ENCODE measurements at places on chromosomes 13 and 19. TPM values are rescaled to one million over a fixed set of nuclear protein-coding genes. Genes with fewer than 3 reads are reported as not detected.

The EMP3 gene
- 169 TPM for polyA plus RNA-seq

The FGF22 gene
- polyA plus RNA-seq, result not detected

The SPACA4 gene
- not detected for polyA plus RNA-seq

The KIR3DL3 gene
- not detected for polyA plus RNA-seq

The DCT gene
- polyA plus RNA-seq, result 0.16 TPM

The DNAAF3 gene
- 0.92 TPM for polyA plus RNA-seq

The RFX1 gene
- polyA plus RNA-seq, result 8.4 TPM

The PRR12 gene
- 20.5 TPM for polyA plus RNA-seq

The ADGRE1 gene
- polyA plus RNA-seq, result 0.38 TPM

The SGCG gene
- 66.2 TPM for polyA plus RNA-seq

The CKM gene
- 1,344 TPM for polyA plus RNA-seq

DNA sequence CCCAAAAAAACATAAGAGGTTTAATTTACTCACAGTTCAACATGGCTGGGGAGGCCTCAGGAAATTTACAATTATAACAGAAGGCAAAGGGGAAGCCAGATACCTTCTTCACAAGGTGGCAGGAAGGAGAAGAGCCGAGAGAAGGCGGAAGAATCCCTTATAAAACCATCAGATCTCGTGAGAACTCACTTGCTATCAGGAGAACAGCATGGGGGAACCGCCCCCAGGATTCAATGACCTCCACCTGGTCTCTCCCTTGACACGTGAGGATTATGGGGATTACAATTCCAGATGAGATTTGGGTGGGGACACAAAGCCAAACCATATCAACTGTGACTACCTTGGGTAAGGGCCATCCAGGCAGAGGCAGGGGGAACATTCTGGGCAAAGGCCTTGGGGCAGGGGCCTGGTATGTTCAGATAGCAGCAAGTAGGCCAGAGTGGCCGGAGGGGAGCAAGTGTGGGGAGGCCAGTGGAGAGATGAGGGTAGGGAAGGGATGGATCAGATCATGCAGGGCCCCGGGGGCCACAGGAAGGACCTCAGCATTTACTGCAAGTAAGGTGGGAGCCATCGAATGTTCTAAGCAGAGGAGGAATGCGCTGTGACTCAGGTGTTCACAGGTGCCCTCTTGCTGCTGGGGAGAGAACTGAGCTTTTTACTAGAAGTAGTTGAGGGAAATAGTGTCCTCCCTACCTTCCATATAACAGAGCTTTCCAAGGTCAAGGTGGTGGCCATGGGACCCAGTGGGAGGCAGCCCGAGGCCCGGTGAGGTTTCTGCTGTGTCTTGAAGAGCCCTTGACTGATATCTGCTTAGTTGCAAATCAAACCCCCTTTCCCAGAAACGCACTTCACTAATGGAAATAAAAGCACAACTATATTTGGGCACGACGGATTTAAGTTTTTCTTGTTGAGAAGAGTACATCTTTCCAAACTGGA, 18.0 kb downstream of the RAB3D start:
- DNase-seq, result no peak

- no peak for DNase-seq
Measured at GRCh38 chr13:28476919-28477708, 17.8 kb downstream of the FLT1 start.

GRCh38 chr19:55649268-55650125, 1.5 kb downstream of the CCDC106 start:
- no peak for DNase-seq

- DNase-seq, result no peak
Measured at GRCh38 chr19:33818411-33818810, 21.7 kb downstream of the KCTD15 start.

DNA sequence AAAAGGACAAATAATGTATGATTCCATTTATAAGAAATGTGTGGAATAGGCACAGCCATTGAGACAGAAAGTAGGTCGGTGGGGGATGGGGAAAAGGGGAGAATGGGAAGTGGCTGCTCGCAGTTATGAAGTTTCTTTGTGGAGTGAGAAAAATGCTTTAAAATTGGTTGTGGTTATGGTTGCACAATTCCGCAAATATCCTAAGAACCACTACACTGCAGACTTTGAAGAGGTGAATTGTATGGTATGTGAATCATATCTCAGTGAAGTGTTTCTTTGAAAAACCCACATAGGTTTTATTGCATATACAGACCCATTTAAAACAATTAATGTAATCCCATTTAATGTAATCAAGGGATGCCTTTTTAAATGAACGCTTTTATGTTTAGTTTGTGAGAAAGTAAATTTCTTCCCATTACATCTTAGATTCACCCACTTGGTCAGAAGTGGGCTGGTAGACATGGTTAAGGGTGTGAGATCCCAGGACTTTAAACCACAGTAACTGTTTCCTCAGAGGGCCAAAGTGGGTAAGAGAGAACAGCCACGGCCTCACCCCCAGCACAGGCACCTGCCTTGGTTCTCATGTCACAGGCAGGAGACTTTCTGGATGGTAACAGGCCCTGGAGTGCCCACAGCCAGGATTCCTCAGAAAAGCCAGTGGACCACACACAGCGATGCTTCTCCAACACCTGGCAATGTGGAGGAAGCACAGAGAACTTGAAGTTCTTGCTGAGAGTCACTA, 119.3 kb upstream of the GJB6 start:
- no peak for DNase-seq

GRCh38 chr13:93687261-93687660, 460.7 kb downstream of the GPC6 start:
- no peak for DNase-seq

DNA sequence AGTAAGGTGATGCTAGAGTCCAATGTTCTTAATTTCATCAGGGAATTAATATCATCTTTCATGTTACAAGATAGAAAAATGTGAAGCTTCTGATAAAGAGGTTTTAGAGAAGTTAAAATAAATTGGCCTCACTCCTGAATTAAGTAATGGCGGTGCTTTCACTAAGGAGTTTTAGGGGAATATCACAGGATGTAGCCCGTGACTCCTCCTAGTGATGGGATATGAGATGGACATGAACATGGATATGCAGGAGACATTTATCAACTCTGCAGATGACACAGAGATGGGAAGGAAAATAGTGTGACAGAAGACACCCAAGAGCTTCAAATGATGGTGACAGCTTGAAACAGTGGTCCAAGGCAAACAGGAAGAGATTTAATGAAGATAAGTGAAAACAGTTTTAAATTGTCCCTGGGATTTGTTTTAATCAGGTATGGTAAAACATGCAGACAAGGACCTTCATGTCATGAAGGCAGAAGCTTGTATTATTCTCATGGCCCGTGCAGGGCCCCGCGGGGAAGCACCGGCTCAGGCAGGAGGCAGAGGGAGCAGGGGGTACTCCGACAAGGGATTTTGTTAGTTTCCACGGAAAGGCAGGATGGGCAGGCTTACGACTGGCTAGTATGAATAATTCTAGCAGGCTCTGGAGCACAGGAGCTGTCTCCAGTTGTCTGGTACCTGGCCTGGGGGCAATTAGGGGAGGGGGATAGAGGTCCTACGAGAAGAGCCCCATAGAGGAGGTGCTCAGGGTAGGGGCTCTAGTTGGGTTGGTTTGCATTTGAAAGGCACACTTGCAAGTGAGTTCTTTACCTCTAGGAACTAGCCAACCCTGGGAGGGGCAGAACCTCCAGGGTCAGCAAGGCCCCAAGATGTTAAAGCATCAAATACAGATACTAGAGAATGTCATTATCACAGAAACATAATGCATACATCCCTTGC, 38.7 kb upstream of the FARP1 start:
- no peak for DNase-seq

- no peak for DNase-seq
Measured at GRCh38 chr13:101838323-101838722, 385.8 kb downstream of the ITGBL1 start.

DNA sequence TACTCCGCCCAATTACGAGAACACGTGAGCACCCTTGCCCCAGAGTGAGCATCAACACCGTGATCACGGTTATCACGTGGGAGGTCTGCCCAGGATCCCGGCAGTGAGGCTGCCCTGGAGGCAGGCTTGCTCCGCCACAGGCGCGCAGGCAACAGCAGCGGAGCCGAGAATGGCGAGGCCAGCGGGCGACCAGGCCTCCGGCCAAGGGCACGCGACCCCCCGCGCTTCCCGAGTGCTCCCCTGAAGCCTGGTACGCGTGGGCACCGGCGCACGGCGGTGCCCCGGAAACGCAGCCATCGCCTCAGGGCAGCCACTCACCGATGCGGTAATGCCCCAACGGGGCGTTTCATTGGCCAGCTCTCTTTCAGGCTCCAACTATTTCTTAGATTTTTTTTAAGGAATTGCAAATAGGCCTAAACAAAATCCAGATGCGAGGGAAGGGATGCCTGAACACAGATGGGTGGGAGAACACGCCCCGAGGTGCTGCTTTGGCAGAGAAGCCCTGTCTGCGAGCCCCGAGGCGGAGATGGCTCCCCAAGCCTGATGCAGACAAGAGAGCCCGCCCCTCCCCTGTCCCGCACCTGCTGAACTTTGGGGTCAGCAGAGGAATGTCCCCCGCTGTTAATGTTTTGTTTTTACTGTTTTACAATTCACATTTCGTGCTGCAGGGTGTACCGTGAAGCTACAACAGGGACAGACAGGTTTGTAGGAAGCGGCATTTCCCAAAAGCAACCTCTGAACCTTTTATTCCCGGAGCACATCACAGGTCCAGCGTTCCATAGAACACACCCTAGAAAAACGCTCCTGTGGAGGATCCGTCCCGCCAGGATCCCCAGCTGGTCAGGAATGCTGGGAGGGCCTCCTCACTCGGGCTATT, 132.7 kb downstream of the ZDHHC20 start:
- DNase-seq, result peak; percentile 51

DNA sequence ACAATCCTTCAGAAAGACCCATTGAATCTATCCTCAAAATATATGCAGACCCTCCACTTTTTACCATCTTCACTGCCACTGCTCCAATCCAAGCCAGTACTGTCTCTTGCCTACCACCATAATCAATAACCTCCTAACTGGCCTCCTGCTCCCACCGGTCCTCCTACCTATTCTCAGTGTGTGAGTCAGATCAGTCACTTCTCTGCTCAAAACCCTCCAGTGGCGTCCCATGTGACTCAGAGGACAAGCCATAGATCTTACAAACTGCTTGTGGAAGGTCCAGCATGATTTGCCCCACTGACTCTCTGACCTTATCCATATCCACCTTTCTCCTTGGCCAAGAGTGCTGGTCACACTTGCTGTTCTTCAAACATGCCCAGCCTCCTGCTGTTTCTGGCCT, 23.4 kb upstream of the MBNL2 start:
- no peak for DNase-seq

DNA sequence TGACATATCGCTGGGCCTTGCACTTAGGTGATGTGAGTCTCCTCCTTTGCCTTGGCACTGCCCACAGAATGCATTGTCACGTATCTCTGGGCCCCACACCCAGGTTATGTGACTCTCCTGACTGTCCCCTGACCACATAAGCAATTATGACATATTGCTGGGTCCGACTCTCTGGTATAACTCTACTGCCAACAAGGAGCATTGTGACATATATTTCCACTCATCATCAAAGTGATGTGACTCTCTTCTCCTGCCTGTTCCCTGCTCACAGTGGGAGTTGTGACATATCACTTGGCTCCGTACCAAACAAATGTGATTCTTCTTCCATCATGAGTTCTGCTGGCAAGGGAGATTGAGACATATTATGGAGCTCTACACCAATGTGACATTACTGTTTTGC, 15.4 kb upstream of the ZNF681 start:
- DNase-seq, result no peak

- DNase-seq, result no peak
Measured at GRCh38 chr13:97281028-97281427, 58.9 kb downstream of the MBNL2 start.

DNA sequence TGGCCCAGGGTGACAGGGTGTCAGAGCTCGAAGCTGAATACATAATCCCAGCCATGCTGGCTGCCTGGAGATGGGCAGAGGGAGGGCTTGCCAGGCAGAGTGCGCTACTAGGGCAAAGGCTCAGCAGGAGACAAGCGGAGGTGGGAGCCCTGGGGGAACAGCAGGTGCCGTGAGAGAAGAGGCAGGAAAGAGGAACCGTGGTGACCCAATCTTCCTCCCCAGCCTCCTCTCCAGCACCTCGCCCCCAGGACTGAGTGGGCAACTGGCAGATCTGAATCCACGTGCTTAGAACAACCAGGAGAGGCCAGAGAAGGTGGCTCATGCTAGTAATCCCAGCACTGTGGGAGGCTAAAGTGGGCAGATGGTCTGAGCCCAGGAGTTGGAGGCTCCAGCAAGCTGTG, 11.0 kb upstream of the CCL25 start:
- no peak for DNase-seq

- no peak for DNase-seq
Measured at GRCh38 chr13:34469196-34469986, 472.7 kb upstream of the NBEA start.

- no peak for DNase-seq
Measured at GRCh38 chr13:37934339-37935191, 65.0 kb upstream of the TRPC4 start.

GRCh38 chr19:50743537-50743936, 20.4 kb downstream of the CLEC11A start:
- no peak for DNase-seq

GRCh38 chr19:1987197-1988187, 28.0 kb downstream of the BTBD2 start:
- no peak for DNase-seq

DNA sequence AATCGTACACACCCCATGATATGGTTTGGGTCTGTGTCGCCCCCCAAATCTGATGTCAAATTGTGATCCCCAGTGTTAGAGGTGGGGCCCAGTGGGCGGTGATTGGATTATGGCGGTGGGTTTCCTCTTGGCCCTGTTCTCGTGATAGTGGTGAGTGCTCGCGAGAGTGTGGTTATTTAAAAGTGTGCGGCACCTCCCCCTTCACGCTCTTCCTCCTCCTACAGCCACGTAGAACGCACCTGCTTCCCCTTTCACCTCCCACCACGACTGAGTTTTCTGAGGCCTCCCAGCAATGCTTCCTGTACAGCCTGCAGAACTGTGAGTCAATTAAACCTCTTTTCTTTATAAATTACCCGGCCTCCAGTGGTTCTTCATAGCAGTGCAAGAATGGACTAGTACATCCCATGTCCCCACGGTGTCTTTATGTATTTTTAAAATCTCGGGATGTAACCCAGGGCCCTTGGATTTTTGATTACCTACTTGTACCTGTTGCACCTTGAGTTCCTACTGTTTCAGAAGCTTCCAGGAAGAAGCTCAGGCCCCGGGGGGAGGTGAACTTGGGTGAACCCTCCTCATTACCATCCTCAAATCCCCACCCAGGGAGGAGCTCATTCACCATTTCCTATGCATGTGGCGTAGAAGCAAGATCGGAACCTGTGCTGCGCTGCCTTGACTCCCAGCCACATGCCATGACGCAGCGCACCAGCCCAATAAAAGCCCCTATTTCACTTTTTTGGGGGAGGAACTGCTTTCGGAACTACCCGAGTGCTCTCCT, 52.4 kb downstream of the TEX29 start:
- no peak for DNase-seq

GRCh38 chr19:57664269-57665127, 4.2 kb upstream of the ZSCAN4 start:
- peak; percentile 54 for DNase-seq

DNA sequence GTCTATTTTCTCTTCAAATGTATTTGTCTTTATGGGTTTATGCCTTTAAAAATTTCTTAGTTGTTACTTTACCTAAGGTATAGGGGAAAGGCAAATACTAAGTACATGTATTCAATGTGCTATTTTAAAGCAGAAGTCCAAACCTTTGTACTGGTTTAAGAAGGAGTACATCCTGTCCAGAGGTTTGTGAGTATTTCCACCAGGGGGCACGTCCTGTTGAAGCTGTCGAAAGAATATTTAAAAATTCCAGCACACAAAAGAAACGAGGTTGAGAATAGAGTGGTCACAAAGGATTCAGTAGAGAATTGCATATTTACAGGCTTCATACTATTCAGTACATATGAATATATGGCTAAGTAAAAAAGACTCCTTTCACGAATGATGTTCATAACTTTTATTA, 59.8 kb downstream of the URI1 start:
- DNase-seq, result no peak
